Left renal pelvis (tissue), 4 donors: ENCODE measurements at places on chromosomes 3 and 15. TPM values are rescaled to one million over a fixed set of nuclear protein-coding genes. Genes with fewer than 3 reads are reported as not detected.

- no peak for DNase-seq
These were observed 63.2 kb downstream of the ILDR1 start for GRCh38 chr3:121958801-121959200.

GRCh38 chr3:189071446-189071845 lies 100.3 kb upstream of the TPRG1 start:
- DNase-seq: no peak

- no peak for DNase-seq
These were observed 110.0 kb downstream of the OPA1 start for GRCh38 chr3:193702967-193703366.

COL6A5 gene
- 0.17 TPM for polyA plus RNA-seq

ZDHHC19 gene
- polyA plus RNA-seq: not detected

UNC13C gene
- 8.5 TPM for polyA plus RNA-seq
